Stomach (tissue), 19 donors: ENCODE measurements at places on chromosomes 16 and 17. TPM values are rescaled to one million over a fixed set of nuclear protein-coding genes. Genes with fewer than 3 reads are reported as not detected.

GRCh38 chr16:2037115-2037514 lies 10.4 kb downstream of the NHERF2 start:
- H3K4me3 ChIP-seq: no peak overlapping the region
- H3K27me3 ChIP-seq: no peaks in the 10 kb centered on the region
- peaks cover 12% of the 10 kb centered on the region for H3K36me3 ChIP-seq
- peaks cover 97% of the 10 kb centered on the region for H3K4me1 ChIP-seq
- no peak for DNase-seq

- no peaks in the 10 kb centered on the region for H3K36me3 ChIP-seq
- H3K27ac ChIP-seq: no peak overlapping the region
- DNase-seq: no peak
- no peaks in the 10 kb centered on the region for H3K4me1 ChIP-seq
- H3K4me3 ChIP-seq: no peak overlapping the region
- peaks cover 32% of the 10 kb centered on the region for H3K27me3 ChIP-seq
These were observed 10.7 kb downstream of the DNAAF1 start for GRCh38 chr16:84155771-84156170.

GRCh38 chr17:64001763-64002529 lies 3.8 kb downstream of the PRR29 start:
- H3K27me3 ChIP-seq: peaks cover 46% of the 10 kb centered on the region
- no peaks in the 10 kb centered on the region for H3K36me3 ChIP-seq
- no peak overlapping the region for H3K27ac ChIP-seq
- no peak overlapping the region for H3K4me3 ChIP-seq
- no peak for DNase-seq

DNA sequence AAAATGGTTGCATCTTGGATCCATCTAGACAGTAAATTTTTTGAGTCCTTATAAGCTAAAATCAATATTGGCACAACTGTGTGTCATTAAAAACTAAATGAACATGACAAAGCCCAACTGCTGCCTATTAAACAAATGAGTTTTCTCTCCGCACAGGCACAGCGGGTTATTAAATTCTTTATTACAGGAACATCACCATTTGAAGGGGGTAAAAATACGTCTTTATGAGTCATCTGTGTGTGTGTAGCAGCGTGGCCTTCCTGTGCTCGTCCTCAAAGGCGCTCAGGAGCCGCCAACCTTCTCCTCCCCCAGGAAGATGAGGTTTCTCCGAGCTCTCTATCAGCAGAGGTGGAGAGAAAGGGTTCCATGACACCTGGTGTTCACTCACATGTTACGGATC lies 62.6 kb upstream of the SDK2 start:
- no peak overlapping the region for H3K4me3 ChIP-seq
- H3K4me1 ChIP-seq: no peaks in the 10 kb centered on the region
- H3K27me3 ChIP-seq: peaks cover under 1% of the 10 kb centered on the region
- no peak for DNase-seq
- H3K36me3 ChIP-seq: no peaks in the 10 kb centered on the region

- H3K27me3 ChIP-seq: no peaks in the 10 kb centered on the region
- DNase-seq: peak; percentile 84
- peak overlapping the region; percentile 92 for H3K27ac ChIP-seq
- H3K4me1 ChIP-seq: peaks cover 59% of the 10 kb centered on the region
- peaks cover 37% of the 10 kb centered on the region for H3K36me3 ChIP-seq
These were observed 28.7 kb downstream of the HIC1 start for GRCh38 chr17:2083613-2084035.

- peaks cover 38% of the 10 kb centered on the region for H3K4me1 ChIP-seq
- peaks cover 12% of the 10 kb centered on the region for H3K36me3 ChIP-seq
These were observed 66.6 kb downstream of the SIAH1 start for GRCh38 chr16:48318630-48319029.

GRCh38 chr17:44219616-44220212 lies at the start of gene UBTF:
TSS of gene UBTF (minus strand) at chr17:44219675. CDS start at chr17:44218229, 1,446 bp downstream.
- H3K4me3 ChIP-seq: peak within 1 kb of the TSS; percentile 95
- no peaks in the 10 kb centered on the region for H3K27me3 ChIP-seq
- peak; percentile 93 for DNase-seq
- H3K36me3 ChIP-seq: peaks cover 26% of the 10 kb centered on the region

The TEKT1 gene
- total RNA-seq: 0.55 TPM

The NTN1 gene
- total RNA-seq: 16.7 TPM

The CYBA gene
- 480 TPM for total RNA-seq
